Activated CD4-positive, alpha-beta T cell treated with anti-CD3 and anti-CD28 coated beads, Interleukin-2, amount 10 ng/mL, durations not matched to agents 24 days and 14 days (primary cell): ENCODE measurements at places on chromosomes 7 and 10. TPM values are rescaled to one million over a fixed set of nuclear protein-coding genes. Genes with fewer than 3 reads are reported as not detected.

Gene MEOX2
- not detected in 2 replicates for total RNA-seq

Gene PNLIPRP2
- total RNA-seq = not detected in 2 replicates

Gene FAM13C
- total RNA-seq = not detected in 2 replicates

Gene GBX1
- total RNA-seq = not detected in 2 replicates

Gene ANKRD2
- total RNA-seq = not detected in 2 replicates

Gene IGFBP3
- total RNA-seq = 0.72 and 1.5 TPM in 2 replicates

Gene GPRIN2
- not detected in 2 replicates for total RNA-seq

Gene MMD2
- total RNA-seq = not detected in 2 replicates

Gene HMX3
- total RNA-seq = not detected in 2 replicates

Gene PNLIPRP1
- total RNA-seq = not detected in 2 replicates

Gene HKDC1
- 0.07 and 0.09 TPM in 2 replicates for total RNA-seq

Gene DNAH11
- 3.0 and 6.1 TPM in 2 replicates for total RNA-seq

Gene ZNF800
- total RNA-seq = 40.9 and 42.2 TPM in 2 replicates

Gene ARHGAP22
- not detected in 2 replicates for total RNA-seq

Gene CLDN15
- total RNA-seq = 19.6 and 20.7 TPM in 2 replicates

Gene DRGX
- 0.09 TPM in 1 of 2 replicates, not detected in the other for total RNA-seq

Gene CLCN1
- not detected in 2 replicates for total RNA-seq

Gene ANXA8L1
- not detected in 2 replicates for total RNA-seq

Gene CRTAC1
- total RNA-seq = not detected in 2 replicates

Gene PTPRN2
- 0.31 and 0.33 TPM in 2 replicates for total RNA-seq

Gene AKR1C1
- 0.62 and 1.0 TPM in 2 replicates for total RNA-seq

Gene AKR1D1
- not detected in 2 replicates for total RNA-seq

Gene ITIH5
- not detected in 2 replicates for total RNA-seq

Gene CYP26C1
- 0.07 and 0.12 TPM in 2 replicates for total RNA-seq

Gene SH2B2
- total RNA-seq = 2.9 and 3.1 TPM in 2 replicates

Gene OPN1SW
- total RNA-seq = not detected in 2 replicates

Gene WNT2
- not detected in 2 replicates for total RNA-seq

Gene PHKG1
- 2.8 and 5.0 TPM in 2 replicates for total RNA-seq

Gene RPP30
- total RNA-seq = 86.4 and 86.9 TPM in 2 replicates

Gene SFTPA2
- not detected in 2 replicates for total RNA-seq

Gene EDRF1
- total RNA-seq = 40.8 and 43.2 TPM in 2 replicates

Gene OR13A1
- total RNA-seq = not detected in 2 replicates

Gene RAMP3
- total RNA-seq = not detected in 2 replicates
